NCI-H2107 (cell line): ENCODE measurements at places on chromosomes 12 and 14.
A peak's percentile ranks its signal among the peaks of the same experiment; 100 is the strongest.

DNA sequence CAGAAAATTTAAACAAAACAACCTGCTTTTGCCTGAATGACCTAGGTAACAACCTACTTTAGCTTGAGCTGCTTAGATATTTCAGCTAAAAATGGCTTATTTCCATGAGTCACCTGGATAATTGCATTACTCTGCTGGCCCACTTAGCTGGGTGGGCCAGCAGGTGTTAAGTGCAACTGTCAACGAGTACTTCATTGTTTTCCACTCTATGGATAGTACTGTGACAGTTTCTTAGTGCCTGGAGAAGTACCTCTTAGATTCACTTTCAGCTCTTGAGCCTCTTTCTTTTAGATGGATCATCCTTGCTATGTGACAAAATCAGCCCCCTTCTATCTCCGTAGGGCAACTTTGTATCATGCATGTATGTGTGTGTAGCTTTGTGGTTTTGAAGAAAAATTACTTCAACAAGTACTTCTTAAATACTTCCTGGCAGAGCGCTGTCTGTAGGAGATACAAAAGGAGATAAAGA lies 368.2 kb upstream of the ATP2B1 start:
- DNase-seq = no peak

GRCh38 chr12:90404071-90404470 lies 550.9 kb downstream of the CCER1 start:
- no peak for DNase-seq

DNA sequence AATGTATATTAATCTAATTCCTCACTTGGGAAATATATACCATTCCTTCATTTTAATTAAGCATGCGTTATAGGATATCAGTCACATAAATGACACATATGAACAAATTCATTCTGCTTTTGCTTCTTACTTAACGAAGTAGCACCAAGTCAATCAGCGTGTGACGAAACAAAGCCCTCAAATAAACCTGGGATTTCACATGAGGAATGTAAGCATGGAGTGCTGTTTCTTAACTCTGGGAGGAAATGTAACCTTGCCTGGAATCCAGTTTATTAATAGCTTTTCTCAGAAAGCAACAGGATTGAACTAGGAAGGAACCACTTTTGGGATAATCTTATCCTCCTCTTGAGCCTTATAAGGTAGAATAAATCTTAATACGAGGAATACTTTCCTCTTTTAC lies 72.0 kb downstream of the NIN start:
- DNase-seq = no peak

DNA sequence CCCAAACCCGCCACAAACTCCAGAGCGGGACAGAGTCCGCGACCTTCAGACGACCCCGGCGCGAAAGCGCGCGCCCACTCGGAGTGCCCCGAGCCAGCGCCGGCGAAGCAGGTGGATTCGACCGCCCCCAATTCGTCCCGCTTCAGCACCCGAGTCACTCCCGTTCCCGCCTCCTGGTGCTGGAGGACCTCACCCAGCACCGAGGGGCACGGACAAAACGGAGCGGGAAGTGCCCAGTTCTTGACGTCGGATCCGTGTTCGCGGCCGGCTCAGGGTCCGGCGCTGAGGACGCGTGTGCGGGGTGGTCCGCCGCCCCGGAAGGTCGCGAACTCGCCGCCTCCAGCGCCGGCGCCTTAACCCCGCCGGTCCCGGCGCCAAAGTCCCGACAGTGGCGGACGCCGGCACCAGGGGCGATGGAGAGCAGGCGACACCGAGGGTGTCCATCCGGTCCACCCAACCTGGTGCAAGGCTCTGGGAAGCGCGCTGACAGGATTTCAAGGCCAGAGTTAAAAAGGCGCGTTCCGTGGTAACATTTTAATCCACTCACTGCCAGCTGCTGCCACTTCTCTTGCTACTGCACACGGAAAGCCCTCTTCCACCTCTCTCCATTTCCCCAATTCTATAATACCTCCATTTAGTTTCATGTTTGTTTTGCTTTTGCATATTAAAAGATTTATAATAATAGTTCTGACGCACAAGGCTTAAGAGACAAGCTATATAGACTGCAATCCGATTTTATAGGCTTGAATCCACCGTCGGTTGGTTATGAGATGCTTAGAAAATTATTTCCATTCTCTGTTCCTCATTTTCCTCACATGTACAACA lies 240.0 kb upstream of the CPNE8 start:
- no peak for DNase-seq

DNA sequence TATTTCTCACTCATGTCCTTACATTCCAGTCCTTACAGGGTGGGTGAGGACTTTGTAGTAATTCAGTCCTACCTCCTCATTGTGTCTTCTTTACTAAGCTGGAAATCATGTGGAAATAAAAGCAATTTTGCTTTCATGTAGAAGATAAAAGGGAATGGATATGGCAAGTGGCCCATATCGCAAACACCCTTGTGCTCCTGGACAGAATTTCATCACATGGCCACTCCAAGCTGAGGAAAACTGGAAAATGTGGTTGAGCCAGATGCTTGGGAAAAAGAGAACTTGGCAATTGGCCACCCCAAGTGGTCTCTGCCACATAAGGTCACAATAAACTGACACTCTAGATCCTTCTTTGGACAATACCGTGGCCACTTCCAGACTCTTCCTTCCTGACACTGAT lies 64.2 kb upstream of the IFNG-AS1 start:
- no peak for DNase-seq

DNA sequence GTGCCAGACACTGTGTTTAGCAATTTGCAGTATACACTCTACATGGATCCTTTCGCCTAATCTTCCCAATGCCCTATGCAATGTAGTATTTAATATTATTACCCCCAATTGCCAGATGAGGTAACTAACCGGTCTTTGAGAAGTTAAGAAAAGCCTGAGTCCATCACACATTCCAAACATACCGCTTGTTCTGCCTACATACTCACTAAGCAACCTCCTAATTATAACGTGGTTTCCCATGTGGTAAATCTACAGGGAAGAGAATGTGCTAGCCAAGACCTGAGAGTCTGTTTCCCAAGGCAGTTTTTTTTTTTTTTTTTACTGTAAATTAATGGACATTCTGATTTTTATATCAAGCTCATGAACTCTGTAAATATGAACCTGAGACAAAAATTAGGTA lies 37.2 kb downstream of the ATP2B1 start:
- DNase-seq = no peak

GRCh38 chr12:111437816-111438454 lies 32.2 kb downstream of the SH2B3 start:
- DNase-seq = no peak

DNA sequence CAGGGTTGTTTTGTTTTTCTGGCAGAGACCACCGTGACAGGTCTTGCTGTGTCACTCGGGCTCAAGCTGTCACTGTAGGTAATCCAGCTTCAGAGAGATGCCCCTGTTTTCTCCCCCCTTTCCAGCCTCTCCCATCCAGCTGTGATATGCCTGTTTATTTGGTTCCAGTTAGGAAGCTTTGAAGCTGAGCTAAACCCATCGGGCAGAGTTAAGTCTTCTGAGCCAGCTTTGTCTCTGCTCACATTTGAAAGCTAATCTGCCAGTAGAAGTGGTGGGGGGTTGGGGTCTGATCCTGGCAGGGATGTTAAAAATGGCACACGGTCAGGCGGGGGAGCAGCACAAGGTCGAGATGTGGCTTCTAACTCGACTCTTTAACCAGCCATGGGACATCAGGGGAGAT lies 130.0 kb downstream of the TSPAN9 start:
- no peak for DNase-seq

GRCh38 chr14:50955373-50956043 lies 11.2 kb upstream of the PYGL start:
- DNase-seq = no peak

DNA sequence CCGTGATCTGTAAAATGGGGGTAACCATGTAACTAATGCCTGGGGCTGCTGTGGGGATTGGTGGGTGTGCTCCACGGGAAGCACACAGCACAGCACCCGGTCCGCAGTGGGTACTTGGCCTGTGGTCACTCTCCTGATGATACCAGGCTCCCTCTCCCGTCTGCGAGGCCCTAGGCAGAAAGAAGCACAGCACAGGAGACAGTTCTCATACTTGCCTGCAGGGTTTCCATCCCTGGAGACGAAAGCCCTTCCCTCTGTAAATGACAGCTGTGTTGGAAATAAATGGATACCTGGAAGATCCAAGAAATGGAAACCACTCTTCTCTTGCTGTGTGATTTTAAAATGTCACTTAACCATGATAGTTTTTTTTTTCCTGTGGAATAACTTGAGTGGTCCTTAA lies 7.9 kb upstream of the PRMT8 start:
- no peak for DNase-seq

- no peak for DNase-seq
Observed at GRCh38 chr12:86331012-86331411, 74.8 kb upstream of the MGAT4C start.

DNA sequence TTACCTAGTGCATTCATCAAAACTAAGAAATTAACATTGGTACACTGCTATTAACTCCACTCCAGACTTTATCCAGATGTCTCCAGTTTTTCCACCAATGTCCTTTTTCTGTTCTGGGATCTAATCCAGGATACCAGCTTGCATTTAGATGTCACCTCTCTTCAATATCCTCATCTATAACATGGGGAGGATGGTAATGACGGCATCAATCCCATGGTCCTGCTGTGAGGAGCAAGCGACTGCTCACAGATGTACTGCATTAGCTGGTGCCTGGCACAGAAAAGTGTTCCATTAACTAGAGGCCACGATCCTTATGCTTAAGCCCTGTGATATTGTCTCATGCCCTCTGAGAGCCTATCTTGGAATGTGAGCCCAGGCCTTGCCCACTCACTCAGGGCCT lies 53.8 kb downstream of the CALM1 start:
- no peak for DNase-seq

DNA sequence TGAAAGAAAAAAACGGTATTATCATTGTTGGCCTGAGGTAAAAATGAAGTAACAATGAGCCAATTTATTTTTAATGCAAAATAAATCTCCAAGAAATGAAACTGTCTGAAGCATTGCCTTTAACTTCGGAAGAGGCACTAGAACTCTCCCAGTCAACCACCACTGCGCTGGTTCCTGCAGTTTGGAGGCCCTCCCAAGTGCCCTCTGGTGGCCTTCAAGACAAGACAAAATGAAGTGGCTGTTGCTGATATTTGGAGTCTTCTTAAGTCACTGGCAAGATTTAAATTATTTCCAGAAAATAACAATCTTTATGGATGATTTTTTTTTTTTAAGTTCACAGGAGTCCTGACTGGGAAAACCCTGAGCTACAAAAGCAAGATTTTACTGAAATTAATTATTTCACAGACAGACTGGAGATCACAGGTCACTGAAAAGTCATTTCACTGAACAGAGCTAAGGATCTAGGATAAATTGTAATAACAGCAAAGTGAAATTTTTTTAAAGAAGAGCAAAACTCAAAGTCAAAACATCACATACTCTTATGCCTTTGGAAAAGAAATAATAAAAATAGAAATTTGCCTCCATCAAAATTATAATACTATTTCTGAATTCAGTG lies 58.2 kb downstream of the DICER1 start:
- DNase-seq = peak; percentile 45

DNA sequence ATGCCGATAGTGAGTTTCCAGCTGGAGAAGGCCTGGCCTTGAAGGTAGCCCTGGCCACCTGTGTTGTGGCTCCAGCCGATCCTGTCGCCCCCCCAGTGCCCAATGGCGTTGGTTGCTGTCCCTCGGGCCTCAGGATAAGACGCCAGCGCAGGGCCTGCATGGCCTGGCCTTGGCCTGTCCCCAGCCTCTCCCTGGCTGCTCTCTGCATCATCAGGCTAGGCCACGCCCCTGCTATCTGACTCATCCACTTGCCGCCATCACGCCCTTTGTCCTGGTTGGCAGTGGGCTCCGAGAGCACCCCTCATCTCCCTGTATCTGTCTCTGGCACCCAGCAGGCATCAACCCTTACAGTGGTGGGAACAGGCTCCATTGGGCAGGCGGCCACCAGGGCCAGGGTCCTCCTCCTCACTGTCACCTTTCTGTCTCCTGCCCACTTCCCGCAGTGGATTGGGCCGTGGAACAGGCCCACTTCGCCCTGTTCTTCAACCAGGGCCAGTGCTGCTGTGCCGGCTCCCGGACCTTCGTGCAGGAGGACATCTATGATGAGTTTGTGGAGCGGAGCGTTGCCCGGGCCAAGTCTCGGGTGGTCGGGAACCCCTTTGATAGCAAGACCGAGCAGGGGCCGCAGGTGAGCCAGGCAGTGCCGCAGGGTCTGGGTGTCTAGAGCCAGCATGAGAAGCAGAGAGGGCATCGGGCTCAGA lies 25.6 kb downstream of the ALDH2 start:
- DNase-seq = no peak

GRCh38 chr12:117069926-117070900 lies 29.0 kb downstream of the TESC start:
- DNase-seq = no peak

DNA sequence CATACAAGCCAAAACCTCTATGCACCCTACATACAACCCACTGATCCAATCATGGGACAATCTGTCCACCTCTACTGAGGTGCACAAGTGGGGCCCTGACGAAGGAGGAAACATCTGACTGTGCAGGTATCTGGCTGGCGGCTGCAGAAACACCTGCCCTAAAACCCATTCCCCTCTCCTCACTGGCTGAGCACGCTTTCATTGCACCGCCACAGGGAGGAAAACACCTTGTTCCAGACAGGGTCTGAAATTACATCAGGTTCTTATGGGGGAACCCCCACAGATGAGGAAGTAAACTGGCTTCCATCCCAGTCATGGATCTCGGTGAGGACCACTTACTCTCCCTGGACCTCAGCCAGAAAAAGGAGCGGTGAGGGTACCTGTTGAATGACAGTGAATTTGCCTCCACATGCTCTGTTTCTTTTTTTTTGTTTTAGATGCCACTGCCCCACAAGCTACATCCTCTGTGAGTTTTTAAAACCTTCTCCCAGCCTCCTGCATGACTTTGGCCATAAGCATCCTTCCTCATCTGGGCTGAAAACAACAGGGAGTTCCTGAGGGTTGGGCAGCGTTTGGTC lies 23.8 kb upstream of the DGLUCY start:
- DNase-seq = no peak

- DNase-seq = no peak
Observed at GRCh38 chr12:107514887-107515445, 170.6 kb upstream of the PWP1 start.

- DNase-seq = no peak
Observed at GRCh38 chr14:51155326-51155725, 60.4 kb upstream of the TRIM9 start.

- no peak for DNase-seq
Observed at GRCh38 chr12:115943630-115944391, 333.7 kb downstream of the MED13L start.

GRCh38 chr14:99175331-99176155 lies 96.5 kb downstream of the BCL11B start:
- no peak for DNase-seq
